ENCODE measurements at places on chromosomes 3 and 15. TPM values are rescaled to one million over a fixed set of nuclear protein-coding genes. Genes with fewer than 3 reads are reported as not detected.

- no peak for DNase-seq
Measured at GRCh38 chr15:89179966-89180875, 41.2 kb downstream of the RLBP1 start.

GRCh38 chr15:82317091-82317489 is 32.2 kb downstream of the GOLGA6L10 start:
- DNase-seq: no peak

DNA sequence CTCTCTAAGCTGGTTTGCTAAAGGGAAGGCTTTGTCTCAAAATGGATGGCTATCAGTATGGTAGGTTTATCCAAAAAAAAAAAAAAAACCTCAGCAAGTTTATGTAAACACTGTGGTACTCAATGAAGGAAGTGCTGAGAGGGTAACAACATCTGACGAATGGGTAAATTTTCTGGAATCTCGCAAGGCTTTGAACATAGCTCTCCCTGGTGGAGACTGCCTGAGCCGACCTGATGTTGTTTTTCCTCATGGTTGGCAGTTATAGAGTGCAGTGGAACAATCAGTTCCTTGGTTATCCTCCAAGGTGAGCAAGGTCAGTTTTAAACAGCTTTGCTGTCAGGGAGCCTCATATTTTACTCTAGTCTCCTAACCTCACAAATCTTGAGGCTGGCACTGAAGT is 94.6 kb downstream of the ZPLD1 start:
- peak; percentile 80 for DNase-seq

DNA sequence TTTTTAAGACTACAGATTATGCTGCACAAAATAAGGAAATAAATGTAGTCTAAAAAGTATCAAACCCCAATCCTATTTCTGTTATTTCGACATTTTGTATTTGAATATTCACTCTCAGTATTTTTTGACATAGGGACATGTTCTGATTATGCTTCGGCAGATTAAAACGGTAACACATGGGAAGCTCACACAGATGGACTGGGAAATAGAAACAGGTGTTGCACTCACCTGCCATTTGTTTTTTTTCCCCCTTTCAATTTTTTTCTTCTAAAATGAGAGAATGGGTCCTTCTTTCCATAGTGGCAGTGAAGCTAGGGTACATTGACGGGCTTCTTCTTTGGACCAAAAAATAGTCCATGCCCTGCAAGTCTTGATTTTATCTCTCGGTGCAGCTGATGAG is 163.1 kb downstream of the MYRIP start:
- DNase-seq: no peak

GRCh38 chr3:36557021-36557707 is 176.9 kb downstream of the STAC start:
- DNase-seq: no peak

- DNase-seq: no peak
Measured at GRCh38 chr3:73558727-73559075, 66.0 kb downstream of the PDZRN3 start.

DNA sequence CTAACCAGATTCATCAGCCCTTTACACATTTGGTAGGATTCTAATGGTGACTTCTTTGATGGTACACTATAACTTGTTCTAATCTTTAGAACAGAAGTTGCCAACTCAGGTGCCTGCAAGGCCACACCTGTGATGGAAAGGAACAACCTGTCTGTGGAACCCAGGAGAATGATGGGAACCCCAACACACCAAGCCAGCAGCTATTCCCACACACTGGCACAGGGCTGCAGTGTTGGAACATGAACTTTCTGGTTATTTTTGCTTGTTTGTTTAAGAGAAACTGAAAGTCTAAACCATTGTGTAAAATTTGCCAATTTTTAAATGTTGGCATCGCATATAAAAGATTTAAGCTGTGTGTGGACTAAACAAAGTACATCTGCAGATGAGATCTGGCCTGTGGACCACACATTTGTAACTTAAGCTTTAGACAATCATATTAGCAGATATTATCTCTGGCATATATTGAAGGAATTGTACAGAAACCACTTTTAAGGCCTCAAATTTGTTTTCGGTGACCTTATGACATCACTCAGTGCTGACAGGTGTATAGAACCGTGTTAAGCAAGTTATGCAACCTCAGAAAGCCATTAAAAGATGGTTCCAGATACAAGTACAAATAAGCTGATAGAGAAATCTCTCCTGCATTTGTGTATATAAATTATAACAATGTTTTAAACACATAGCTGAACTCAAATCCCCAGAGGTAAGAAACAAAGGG is 242.9 kb downstream of the SLC9A9 start:
- DNase-seq: no peak

- DNase-seq: no peak
Measured at GRCh38 chr3:53320697-53321096, 26.6 kb downstream of the DCP1A start.

DNA sequence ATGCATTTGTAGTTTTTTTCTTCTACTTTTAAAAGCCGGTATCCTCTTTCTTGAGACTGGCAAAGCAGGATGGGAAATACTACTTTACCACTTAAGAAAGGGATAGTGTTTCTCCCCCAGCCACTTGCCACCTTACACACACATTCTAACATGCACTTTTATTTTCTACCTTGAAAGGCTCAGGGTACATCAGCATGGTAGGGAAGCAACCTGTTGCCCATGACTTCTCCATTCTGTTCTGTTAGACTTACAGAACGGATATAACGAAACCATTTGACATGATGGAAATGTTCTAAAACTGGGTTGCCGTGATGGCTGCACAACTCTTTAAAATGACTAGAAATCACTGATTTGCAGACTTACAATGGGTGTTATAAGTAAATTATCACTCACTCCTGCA is 405.5 kb downstream of the SHQ1 start:
- DNase-seq: no peak

DNA sequence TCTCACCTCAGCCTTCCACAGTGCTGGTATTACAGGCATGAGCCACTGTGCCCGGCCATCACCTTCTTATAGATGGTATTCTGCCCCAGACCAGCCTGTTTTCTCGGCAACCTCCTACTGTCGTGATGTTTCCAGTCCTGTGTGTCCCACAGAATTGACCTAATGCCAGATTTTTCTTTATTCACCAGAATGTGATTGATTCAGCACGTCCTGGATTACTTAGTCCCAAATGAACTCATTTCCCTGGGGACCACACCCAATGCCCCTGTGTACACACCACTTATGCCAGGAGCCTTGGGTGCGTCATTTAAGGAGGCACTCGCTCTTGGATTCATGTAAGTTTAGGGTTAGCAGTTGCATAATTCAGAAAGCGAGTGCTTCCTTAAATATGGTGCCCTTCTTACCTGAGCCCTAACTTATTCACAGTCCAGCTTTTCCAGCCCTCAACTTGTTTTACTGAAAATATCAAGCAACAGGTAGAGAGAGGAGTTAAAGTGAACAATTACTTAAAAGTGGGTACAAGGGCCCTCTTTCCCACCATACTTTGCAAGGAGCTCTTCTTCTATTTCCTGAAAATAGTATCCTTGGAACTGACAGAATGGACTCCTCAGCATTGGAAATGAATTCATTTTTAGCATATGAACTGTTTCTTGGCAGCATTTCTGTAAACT is 64.6 kb upstream of the UBE2E1 start:
- DNase-seq: no peak

GRCh38 chr3:120903221-120903620 is 4.8 kb upstream of the STXBP5L start:
- DNase-seq: no peak

DNA sequence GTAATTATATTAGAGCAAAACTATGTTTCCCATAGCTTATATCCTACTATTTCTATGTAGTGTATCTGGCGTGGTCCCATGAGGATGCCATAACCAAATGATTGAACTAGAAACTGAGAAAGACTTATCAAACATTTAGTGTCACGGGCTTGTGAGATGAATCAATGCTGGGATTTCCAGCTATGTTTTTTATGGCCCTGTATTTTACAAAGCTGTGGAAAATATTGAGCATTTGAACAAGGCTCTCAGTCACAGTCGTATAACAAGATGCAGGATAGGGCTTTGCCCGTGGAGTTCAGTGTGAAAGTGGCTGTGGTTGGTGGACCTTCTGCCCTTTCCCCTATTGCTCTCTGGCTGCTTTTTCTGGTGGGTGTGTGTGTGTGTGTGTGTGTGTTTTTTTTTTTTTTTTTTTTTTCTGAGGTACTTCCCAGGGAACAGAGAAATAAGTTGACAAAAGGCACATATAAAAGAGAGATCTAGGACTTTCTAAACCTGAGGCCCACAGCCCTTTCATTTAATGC is 60.7 kb downstream of the CACNA1D start:
- no peak for DNase-seq

GRCh38 chr15:32692286-32692685 is 25.5 kb upstream of the GREM1 start:
- DNase-seq: no peak

DNA sequence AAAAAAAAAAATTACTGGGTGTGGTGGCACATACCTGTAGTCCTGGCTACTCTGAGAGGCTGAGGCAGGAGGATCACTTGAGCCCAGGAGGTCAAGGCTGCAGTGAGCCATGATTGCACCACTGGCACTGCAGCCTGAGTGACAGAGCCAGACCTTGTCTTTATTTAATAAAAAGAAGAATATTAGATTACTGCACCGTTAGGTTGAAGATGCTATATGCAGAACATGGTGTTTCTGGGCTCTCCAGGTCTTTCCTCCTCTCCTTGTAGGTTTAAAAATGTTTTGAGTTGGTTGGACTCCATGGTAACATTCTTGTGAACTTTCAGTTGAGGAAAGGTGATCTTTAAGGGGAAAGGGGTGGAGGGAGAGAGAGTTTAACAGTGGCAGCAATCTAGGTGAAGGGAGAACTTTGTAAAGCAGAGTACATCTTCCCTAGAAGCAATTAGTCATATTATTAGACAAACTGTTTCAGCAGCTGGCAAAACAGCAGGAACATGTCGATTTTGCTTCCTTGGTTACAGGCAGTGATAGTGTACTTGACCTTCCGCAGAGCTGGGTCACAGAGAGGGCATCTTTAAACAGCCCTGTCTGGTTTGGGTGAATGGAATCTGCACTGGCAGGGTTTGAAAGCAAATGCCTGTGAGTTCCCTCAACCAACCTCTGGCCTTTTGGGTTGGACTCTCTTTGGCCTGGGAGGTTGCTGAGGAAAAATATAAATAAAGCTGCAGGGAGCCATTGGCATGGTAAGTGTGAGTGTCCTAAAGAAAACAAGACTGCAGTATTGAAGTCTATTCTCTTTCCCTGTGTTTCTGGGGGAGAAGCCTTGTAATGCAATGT is 42.8 kb downstream of the NR2C2 start:
- no peak for DNase-seq

DNA sequence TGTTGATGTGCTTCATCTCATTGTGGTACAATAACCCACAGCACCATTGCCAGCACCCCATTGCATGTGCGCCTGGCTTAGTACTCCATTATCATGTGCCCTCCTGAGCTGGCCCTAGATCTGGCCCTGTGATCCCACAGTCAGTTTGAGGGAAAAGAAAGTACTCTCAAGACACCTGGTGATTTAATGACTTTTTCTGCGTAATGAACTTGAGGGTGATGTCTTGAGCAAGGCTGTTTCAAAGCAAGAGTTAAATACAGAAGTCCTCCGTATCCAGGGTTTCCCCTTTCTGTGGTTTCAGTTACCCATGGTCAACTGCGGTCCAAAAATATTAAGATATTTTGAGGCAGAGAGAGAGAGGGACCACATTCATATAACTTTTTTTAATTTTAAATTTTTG is 16.3 kb downstream of the C3orf20 start:
- no peak for DNase-seq

DNA sequence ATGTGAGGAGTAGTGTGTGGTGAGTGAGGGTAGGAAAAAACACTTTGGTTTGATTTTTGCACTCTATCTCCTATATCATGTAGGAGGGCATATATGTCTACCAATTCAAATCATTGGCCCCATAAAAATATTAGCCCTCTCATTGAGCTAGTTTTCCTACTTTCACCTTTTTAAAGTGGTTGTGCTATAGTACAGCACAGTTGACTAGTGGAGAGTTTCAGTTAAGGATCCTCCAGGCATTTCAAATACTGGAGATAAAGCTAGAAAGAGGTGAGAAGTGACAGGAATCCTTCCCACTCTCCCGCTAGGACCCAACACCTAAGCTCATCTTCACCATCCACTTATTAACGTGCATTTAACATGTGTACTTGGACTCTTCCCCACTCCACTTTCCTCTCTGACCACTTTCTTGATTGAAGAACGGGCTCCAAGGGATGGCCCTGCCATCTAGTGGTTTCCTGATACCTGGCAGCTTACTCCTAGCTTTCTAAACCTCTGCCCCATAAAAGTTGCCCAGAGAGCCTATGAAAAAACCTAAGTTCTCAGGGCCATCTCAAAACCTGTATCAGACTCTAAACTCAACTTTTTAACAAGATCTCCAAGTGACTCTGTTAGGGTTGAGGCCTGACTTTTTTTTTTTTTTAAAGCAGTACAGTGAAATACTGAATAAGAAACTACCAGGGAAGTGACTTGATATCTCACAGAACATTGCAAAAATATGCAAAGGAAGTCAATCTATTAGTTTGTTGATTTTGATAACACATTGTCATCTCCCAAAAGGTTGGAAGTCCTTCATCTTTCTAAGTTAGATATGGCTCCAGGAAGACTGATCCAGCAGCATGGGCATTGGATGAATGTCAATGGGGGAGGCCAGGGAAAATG is 17.9 kb downstream of the IL12A start:
- DNase-seq: peak; percentile 78

DNA sequence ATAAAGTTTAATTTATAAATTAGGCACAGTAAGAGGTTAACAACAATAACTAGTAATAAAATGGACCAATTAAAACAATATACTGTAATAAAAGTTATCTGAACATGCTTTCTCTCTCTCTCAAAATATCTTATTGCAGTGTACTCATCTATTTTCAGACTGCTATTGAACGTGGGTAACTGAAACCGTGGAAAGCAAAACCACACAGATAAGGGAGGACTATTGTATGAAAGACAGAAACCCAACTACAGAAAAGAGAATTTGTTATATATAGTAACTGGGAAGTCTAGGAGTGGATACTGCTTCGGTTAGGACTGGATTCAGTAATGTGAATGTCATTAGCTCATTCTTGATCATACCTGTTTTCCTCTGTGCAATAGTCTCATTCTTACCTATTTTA is 119.3 kb upstream of the DAZL start:
- no peak for DNase-seq

GRCh38 chr3:128273109-128273840 is 120.0 kb downstream of the EEFSEC start:
- DNase-seq: no peak

HIGD2B gene
- 0.11 TPM for total RNA-seq

SMCO1 gene
- not detected for total RNA-seq

GOLGA6D gene
- not detected for total RNA-seq

DLG1 gene
- 33.6 TPM for total RNA-seq

PLSCR2 gene
- total RNA-seq: not detected

CFAP44 gene
- 2.9 TPM for total RNA-seq

MINAR1 gene
- total RNA-seq: 2.4 TPM

MUC4 gene
- total RNA-seq: not detected

Data from SK-MEL-5 (cell line).